K562 (cell line): ENCODE measurements at places on chromosomes 5 and 9. TPM values are rescaled to one million over a fixed set of nuclear protein-coding genes. Genes with fewer than 3 reads are reported as not detected.

The SEMA6A gene
- 0.42 and 0.56 TPM in 2 replicates for total RNA-seq

The PDE8B gene
- total RNA-seq: not detected in 2 replicates

The TMED9 gene
- 147 and 173 TPM in 2 replicates for total RNA-seq

The RCL1 gene
- total RNA-seq: 46.4 and 47.5 TPM in 2 replicates

The SH3TC2 gene
- 0.80 and 1.1 TPM in 2 replicates for total RNA-seq

DNA sequence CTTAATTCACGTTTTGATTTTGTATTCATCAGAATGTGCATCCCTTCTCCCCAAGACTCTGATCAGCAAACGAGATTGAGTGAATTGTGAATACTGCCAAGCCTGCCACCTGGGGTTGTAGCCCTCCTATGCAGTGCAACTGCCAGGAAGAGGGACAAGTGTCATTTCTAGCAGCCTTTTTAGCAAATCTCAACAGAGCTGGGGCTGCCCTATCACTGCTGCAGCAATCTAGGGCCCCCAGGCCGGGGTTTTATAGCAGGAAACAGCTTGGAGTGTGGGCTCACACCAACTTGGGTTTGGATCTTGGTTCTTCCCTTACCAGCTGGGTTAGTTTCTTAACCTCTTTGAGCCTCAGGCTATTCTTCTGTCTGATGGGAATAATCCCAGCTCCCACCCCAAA, 4.0 kb downstream of the CSF1R start:
- no peak overlapping the region for H3K4me3 ChIP-seq
- peaks cover 7% of the 10 kb centered on the region; the same call in 1 of the 2 replicates for H3K4me1 ChIP-seq
- H3K36me3 ChIP-seq: no peaks in the 10 kb centered on the region
- H3K27ac ChIP-seq: no peak overlapping the region

DNA sequence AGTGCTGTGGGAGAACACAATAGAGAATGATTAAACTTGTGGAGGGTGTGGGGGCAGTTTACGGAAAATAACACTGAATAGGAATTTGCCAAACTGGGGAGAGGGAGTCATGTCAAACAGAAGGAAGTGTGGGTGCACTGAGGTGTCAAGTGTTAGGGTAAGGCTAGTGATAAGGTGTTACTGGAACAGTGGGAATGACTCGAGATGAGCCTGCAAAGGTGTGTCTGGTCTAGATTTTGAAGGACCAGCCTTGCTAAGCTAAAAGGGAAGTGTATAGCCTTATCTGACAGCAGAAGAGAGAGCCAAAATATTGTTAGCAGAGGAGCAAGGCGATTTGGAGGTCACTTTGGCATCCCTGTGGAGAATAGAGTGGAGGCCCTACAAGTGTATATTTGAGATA, 4.2 kb downstream of the CNOT6 start:
- 0 out of 3 replicates have a peak overlapping the region, but pooled peaks have one; percentile 25 for H3K27ac ChIP-seq
- DNase-seq: no peak
- H3K36me3 ChIP-seq: peaks cover 55% of the 10 kb centered on the region
- no peaks in the 10 kb centered on the region for H3K27me3 ChIP-seq

GRCh38 chr9:132411091-132411508, 1.1 kb downstream of the CFAP77 start:
- H3K4me1 ChIP-seq: peaks cover 17% of the 10 kb centered on the region
- H3K4me3 ChIP-seq: no peak overlapping the region
- peak; percentile 77 for DNase-seq
- H3K27ac ChIP-seq: no peak overlapping the region
- H3K27me3 ChIP-seq: peaks cover 23% of the 10 kb centered on the region

DNA sequence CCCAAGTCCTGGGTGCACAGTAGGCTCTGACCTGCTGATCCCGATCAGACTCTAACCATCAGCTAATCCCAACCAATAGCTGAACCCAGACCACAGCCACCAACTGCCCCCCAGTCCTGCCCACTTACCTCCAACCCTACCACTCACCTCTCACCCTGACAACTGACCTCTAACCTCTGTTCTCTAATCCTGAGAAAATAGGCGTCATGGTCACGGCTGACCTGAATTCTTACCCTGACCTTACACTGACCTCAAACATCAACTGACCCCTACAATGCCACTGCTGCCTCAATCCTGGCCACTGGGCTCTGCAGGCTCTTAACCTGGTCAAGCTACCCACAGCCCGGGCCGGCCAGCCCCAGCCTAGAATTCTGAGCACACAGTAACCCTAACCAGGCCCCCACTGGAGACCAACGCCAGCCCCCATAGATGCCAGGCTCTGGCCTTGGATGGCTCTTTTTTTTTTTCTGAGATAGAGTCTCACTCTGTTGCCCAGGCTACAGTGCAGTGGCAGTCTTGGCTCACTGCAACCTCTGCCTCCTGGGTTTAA, 63.8 kb upstream of the ASS1 start:
- no peak overlapping the region for H3K27ac ChIP-seq
- no peaks in the 10 kb centered on the region for H3K4me1 ChIP-seq
- DNase-seq: no peak
- H3K27me3 ChIP-seq: peaks cover 27% of the 10 kb centered on the region
- H3K4me3 ChIP-seq: no peak overlapping the region

- H3K36me3 ChIP-seq: no peaks in the 10 kb centered on the region; the same call in 1 of the 3 replicates
- peaks cover 11% of the 10 kb centered on the region for H3K4me1 ChIP-seq
- peak; percentile 54 for DNase-seq
- H3K27ac ChIP-seq: peak within 1 kb of the TSS; percentile 78
- no peaks in the 10 kb centered on the region for H3K27me3 ChIP-seq
Measured at GRCh38 chr9:90801241-90801972, at the start of gene SYK. TSS of gene SYK (plus strand) at chr9:90801819. CDS start at chr9:90843899, 42,080 bp downstream.

DNA sequence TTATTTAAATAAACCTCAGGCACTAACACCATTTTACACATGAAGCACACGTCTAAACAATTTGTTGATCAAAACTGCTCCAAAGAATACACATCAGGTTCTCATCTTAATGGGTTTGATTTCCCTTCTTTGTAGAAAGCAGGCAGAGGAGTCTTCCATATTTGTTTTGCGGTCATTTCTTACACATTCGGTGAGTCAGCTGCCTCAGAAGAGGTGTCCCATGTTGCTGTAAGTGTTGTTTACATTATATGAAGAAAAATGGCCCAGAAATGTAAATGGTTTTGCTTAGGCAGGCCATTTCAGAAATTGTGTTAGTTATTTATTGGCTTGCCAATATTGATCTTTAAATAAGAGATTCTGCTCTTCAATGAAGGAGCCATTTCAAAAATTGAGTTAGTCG, 325.8 kb downstream of the TENT4A start:
- H3K4me1 ChIP-seq: no peaks in the 10 kb centered on the region
- H3K36me3 ChIP-seq: no peaks in the 10 kb centered on the region
- no peak overlapping the region for H3K4me3 ChIP-seq
- no peaks in the 10 kb centered on the region for H3K27me3 ChIP-seq
